Activated CD4-positive, alpha-beta T cell treated with anti-CD3 and anti-CD28 coated beads for 24 hours (primary cell): ENCODE measurements at places on chromosomes 5 and 9.

DNA sequence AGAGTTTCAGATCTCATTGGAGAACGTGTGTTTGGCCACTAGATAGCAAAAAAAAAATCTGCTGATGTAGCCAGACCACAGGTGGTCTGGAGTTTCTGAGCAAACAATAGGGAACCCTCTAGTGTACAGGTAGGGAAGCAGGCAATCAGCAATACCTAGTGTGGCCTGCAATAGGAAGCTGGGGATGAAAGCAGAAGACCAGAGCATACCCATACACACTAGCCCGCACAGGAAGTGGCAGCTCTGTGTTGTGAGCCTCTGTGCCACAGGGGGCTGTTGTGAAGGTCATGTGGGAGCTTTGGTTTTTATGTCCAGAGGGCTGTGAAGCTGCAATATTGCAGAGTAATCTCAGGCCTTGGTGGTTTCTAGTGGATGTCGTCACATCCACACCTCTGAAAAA is 81.2 kb downstream of the MTAP start:
- DNase-seq, result no peak

DNA sequence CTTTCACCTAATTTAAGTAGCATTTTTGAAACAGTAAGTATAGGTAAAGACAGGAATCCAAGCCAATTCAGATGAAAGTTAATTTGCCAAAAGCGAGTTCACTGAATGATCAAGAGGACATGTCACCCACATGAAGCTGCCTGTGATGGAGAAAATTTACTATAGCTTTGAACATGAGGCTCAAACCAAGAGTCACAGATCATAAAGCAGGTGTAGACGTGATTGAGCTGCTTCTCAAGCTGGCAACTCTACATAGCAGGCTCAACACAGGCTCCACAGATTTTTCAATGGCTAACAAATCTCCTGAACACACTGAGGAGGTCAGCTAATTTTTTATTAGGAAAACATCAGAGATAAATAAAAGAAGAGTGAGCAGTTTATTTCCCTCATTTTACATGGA is 173.7 kb downstream of the FAM114A2 start:
- no peak for DNase-seq

DNA sequence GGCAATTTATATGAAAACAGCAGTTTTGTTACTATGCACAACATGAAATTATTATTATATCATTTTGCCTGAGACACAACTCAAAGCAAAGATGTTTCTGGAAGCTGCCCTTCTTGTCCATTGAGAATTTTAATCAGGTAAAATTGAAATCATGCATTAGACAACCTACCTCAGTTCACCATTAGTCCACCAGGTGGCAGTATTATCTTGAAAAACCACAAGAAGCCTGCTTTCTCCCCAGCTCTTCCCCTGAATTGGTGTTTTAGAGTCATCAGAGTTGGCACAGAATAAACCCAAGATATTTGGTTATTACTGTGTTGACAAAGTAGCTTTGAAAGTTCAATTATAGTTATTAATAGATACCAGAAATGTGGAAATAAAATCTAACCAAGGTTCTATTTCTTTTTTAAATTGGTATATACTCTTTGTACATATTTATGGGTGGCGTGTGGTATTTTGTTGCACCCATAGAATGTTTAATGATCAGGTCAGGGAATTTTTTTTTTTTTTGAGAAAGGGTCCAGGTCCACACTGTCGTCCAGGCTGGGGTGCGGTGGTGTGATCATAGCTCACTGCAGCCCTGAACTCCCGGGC is 25.7 kb downstream of the UTP15 start:
- DNase-seq, result peak; percentile 46

- no peak for DNase-seq
Measured at GRCh38 chr9:27089706-27090105, 19.3 kb upstream of the TEK start.

DNA sequence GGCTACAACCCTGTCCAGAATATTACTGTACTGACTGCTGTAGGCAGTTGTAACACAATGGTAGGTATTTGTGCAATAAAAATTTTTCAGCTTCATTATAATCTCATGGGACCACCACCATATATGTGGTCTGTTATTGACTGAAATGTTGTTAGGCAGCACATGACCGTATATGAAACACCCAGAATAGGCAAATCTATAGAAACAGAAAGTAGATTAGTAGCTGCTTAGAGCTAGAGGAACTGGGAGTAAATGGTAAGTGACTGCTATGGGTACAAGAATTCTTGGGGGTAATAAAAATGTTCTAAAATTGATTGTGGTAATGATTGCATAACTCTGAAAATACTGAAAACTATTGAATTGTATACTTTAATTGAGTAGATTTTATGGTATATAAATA is 185.7 kb downstream of the ESM1 start:
- no peak for DNase-seq

- no peak for DNase-seq
Measured at GRCh38 chr5:1130218-1130946, 18.5 kb upstream of the SLC12A7 start.

GRCh38 chr9:87678650-87679355 is 47.1 kb upstream of the CTSL start:
- DNase-seq, result peak; percentile 15

DNA sequence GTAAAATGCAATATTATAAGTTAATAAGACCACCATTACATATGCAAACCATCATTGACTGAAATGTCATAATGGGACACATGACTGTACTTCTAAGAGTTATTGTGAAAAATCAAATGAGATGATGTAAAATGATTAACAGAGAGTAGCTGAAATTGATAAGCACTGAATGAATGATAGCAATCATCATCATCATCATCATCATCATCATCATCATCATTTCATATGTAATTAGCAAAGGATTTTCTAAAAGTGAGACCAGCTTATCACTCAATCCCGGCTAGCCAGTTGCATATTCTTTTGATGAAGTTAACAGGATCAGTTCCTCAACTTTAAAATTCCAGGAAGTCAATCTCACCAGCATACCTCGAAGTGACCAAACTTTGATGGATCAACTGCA is 650.3 kb upstream of the KLF4 start:
- no peak for DNase-seq

DNA sequence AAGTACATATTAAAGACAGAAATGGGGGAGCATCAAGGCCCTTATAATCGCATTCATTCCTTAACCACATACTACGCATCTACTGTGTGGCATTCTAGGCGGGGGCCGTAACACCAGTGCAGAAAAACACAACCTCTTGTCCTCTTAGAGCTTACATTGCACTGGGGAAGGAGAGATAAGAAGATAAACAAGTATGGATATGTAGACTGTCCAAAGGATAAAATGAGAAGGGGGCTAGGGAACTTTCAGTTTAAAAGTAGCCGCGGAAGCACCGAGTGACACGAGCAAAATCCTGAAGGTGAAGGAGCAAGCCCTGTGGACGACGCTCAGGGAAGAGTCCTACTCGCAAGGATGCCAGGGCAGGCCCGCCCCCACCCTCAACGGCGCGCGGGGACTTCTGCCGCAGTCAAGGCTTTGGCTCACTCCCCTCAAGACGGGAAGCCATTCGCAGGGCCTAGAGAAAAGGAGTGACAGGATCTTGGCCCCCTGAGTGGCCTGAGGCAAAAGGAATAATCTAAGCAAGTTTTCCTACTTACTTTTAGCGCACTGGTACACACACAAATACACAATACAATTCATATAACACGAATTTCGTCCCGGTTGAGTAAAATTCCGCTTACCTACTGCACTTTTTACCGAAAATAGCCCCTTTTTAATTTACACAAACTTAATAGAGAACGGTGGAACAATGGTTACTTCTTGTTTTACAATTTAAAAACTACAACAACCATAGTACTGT is 1.3 kb upstream of the NIPBL start:
- peak; percentile 18 for DNase-seq

- DNase-seq, result no peak
Measured at GRCh38 chr9:116355153-116355921, 201.7 kb downstream of the PAPPA start.

DNA sequence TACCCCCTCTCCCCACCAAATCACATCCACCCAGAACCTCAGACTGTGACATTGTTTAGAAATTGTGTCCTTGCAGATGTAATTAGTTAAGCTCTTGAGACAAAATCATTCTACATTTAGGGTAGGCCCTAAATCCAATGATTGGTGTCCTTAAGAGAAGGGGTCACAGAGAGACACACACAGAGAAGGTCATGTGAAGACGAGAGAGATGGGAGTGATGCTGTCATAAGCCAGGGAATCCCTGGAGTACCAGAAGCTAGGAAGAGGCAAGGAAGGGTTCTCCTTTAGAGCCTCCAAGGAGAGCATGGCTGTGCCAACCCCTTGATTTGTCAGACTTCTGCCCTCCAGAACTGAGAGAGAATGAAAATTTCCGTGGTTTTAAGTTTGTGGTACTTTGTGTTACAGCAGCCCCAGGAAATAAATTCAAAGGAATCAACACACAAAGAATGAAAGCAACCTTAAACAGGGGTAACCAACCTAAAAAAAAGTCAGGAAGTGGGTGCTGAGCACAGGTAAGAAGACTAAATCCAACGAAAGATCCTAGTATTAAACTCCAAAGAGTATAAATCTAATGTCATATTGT is 33.6 kb downstream of the TIMD4 start:
- no peak for DNase-seq

DNA sequence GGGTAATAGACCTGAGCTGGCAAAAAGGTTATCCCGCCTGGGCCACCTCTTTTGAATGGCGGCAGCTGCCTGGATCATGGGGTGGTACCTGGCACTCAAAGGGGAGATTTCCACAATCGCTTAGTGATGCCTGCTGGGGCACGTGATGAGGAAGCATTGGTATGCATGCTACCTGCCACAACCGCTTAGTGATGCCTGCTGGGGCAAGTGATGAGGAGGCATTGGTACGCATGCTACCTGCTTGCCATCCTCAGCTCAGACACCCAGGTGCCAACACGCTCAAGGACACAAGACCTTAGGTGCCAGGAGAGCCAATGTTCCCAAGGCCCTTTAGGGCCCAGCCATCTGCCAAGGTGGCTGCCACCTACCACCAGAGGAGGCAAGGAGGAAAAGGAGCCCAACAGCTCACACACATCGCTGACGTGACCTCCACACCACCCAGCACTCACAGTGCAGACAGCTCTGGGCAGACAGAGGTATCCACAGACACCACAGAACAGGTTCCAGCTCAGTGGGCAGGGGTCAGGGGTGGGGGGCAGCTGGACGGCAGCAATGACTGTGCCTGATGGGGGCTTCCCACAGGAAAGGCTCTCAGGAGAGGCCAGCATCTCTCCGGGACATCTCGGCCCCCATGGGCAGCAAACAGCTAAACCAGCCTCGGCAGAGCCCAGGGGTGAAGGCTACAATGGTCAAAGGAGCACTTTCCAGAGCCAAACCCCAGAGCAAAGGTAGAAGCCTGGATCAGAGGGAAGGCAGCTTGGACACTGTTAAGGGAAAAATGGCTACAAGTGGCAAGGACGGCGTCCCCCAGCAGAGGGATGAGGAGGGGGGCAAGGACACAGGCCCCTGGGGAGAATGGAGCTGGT is 43.0 kb upstream of the SARDH start:
- DNase-seq, result no peak

- DNase-seq, result peak; percentile 26
Measured at GRCh38 chr9:136532799-136533774, 12.8 kb downstream of the NOTCH1 start.

DNA sequence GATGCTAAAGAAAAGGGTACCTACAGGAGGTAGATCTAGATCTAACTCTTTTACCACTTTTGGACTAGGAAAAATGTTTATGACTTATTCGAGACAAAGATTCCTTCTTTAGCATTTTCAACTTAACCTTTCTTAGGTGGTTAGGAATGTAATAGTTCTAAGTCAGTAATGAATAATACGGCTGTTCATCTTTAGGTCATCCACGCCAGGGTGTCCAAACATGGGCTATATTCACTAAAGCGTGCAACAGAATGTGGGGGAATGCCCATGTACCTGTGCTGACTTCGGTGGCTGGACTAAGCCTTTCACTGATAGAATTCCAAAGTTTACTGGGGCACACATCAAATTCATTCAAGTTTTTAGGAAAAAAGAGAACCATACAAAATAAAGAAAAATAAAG is 164.7 kb downstream of the TSSK1B start:
- no peak for DNase-seq

DNA sequence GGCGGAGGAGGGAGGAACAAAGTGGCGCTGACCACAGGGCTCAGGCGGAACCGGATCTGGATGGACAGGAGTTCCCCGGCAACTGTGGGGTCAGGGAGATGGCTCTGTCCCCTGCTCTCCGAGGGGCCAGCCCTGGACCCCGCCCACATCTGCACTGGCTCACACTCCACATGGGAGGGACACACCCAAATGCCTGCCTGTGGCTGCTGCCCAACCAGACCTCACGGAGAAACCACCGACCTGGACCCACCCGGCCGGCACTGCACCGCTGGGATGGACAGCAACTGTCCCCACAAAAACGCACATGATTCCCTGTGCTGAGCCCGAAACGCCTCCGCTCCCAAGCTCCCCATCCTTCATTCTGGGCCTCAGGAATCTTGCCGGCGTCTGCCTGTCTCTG is 4.8 kb downstream of the CCDC187 start:
- DNase-seq, result no peak

GRCh38 chr5:5340206-5340729 is 82.2 kb upstream of the ICE1 start:
- DNase-seq, result no peak

DNA sequence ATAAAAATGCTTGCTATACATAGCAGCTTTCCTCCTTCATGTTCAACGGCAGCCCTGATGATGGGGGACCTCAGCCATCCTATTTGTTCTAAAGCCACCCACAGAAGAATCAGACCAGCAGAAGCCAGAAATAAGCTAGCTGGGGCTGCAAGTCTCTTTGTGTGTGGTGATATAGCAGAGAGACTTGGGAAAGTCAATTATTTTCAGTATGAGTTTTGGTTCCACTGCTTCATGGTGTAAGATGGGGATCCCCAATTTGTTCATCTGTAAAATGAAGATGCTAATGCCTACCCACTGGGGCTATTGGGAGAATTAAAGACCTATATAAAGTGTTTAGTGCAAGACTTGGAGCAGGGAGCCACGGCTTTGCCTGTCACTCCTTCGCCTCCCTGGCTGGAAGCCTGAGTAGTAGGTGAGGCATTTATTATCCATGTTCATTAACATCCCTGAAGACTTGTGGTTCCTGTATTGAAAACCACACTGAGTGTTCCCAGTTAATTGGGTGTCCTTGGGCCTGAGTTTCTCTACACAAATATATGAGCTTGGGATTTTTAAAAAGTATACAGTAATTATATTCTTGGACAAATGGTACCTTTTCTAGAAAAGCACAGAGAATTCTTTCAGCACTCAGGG is 210.1 kb upstream of the SLC24A2 start:
- no peak for DNase-seq

GRCh38 chr9:34987160-34987901 is 2.2 kb upstream of the DNAJB5 start:
- no peak for DNase-seq

DNA sequence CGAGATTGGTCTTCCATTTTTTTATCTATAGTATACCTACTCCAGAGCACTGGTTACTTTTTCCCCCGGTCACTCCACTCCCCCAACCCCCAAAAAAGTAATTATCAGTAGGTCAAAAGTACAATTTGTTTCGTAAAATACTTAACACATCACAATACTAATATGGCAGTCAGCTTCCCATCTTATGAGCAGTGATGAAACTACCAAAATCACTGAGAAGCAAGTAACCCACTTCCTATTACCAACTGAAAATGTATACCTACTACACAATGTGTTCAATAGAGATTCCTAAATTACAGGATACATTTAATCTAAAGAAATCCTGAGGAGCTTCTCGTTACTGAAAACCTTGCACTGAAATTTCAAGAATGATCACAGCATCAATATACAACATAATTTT is 1.9 kb downstream of the CERT1 start:
- no peak for DNase-seq
